ENCODE measurements at places on chromosomes 6 and 20.

- no peak overlapping the region for H3K4me3 ChIP-seq
- H3K36me3 ChIP-seq: peaks cover 8% of the 10 kb centered on the region
- no peaks in the 10 kb centered on the region for H3K4me1 ChIP-seq
- no peaks in the 10 kb centered on the region for H3K27me3 ChIP-seq
- DNase-seq: no peak
Measured at GRCh38 chr6:87482366-87482765, 9.6 kb downstream of the SLC35A1 start.

DNA sequence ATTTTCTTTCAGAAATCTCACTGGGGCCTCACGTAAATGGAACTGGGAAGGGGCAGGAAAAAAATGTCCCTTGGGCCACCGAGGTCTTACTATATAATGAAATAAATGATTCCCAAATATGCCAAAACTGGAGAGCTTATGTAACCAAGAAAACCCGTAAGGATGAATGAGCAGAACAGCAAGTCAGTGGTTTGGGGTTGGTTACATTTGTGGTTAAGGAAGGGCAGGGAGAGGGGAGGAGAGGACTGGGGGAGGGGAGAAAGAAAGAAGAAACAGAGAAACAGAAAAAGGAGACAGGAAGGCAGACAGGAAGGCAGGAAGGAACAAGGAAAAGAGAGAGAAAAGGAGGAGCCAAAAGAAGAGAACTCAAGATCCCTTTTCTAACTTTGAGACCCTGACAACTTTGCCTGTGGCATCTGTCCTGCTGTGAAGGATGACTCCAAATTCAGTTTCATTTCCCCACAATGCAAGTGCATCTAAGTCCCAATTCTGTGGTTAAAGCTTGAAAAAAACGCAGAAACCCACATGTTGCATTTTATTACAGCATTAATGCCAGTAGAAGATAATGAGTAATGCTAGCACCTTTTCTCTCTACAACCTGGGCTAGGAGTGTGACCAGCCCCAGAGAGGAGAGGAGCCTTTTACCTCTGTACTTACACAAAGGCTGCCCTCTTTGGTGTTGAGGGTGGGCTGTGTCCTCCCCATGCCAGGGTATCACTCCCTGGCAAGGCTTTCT is 10.8 kb upstream of the ARMC2 start:
- H3K36me3 ChIP-seq: no peaks in the 10 kb centered on the region
- H3K27ac ChIP-seq: no peak overlapping the region

GRCh38 chr6:16854986-16855385 is 93.7 kb upstream of the ATXN1 start:
- H3K27me3 ChIP-seq: peaks cover 6% of the 10 kb centered on the region
- no peaks in the 10 kb centered on the region for H3K4me1 ChIP-seq
- no peak overlapping the region for H3K4me3 ChIP-seq
- no peak overlapping the region for H3K27ac ChIP-seq
- no peaks in the 10 kb centered on the region for H3K36me3 ChIP-seq

- H3K4me1 ChIP-seq: no peaks in the 10 kb centered on the region
- no peak for DNase-seq
- H3K27me3 ChIP-seq: no peaks in the 10 kb centered on the region
- no peaks in the 10 kb centered on the region for H3K36me3 ChIP-seq
- H3K27ac ChIP-seq: no peak overlapping the region
Measured at GRCh38 chr6:17966451-17966850, 21.0 kb downstream of the KIF13A start.

- no peak overlapping the region for H3K27ac ChIP-seq
- no peaks in the 10 kb centered on the region for H3K36me3 ChIP-seq
- no peaks in the 10 kb centered on the region for H3K4me1 ChIP-seq
Measured at GRCh38 chr20:47927385-47927851, 142.1 kb upstream of the SULF2 start.

DNA sequence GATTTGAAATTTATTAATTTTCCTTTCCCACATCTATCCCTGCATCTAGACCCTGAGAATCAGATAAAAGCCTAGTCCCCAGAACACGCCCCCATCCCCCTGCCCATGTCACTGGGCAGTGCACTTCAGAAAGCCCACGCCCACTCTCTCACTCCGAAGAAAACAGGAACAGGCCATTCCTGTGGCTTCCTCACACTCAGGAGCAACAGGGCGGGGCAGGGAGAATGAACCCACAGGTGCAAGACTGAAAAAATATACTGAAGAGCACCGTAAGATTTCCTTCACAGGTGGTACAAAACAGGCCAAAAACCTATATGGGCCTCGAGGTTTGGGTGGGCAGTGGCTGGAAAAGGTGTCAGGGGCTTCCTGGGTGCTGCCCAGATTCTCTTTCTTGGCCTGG is 3.4 kb downstream of the OXT start:
- peaks cover 6% of the 10 kb centered on the region for H3K27me3 ChIP-seq
- DNase-seq: no peak
- H3K36me3 ChIP-seq: no peaks in the 10 kb centered on the region
- no peak overlapping the region for H3K27ac ChIP-seq
- H3K4me1 ChIP-seq: peaks cover 19% of the 10 kb centered on the region

- H3K27me3 ChIP-seq: no peaks in the 10 kb centered on the region
- H3K4me1 ChIP-seq: no peaks in the 10 kb centered on the region
- no peak overlapping the region for H3K27ac ChIP-seq
- no peak overlapping the region for H3K4me3 ChIP-seq
Measured at GRCh38 chr6:154887051-154887450, 108.1 kb upstream of the TIAM2 start.

GRCh38 chr6:134177236-134177635 is 124.8 kb upstream of the SLC2A12 start:
- no peak overlapping the region for H3K4me3 ChIP-seq
- peaks cover 29% of the 10 kb centered on the region for H3K4me1 ChIP-seq
- no peaks in the 10 kb centered on the region for H3K36me3 ChIP-seq
- DNase-seq: peak; percentile 34
- H3K27ac ChIP-seq: no peak overlapping the region

GRCh38 chr6:35328108-35328723 is 14.1 kb upstream of the PPARD start:
- peaks cover 11% of the 10 kb centered on the region for H3K4me1 ChIP-seq
- H3K27me3 ChIP-seq: no peaks in the 10 kb centered on the region
- peaks cover 9% of the 10 kb centered on the region for H3K36me3 ChIP-seq
- H3K4me3 ChIP-seq: no peak overlapping the region
- no peak for DNase-seq

DNA sequence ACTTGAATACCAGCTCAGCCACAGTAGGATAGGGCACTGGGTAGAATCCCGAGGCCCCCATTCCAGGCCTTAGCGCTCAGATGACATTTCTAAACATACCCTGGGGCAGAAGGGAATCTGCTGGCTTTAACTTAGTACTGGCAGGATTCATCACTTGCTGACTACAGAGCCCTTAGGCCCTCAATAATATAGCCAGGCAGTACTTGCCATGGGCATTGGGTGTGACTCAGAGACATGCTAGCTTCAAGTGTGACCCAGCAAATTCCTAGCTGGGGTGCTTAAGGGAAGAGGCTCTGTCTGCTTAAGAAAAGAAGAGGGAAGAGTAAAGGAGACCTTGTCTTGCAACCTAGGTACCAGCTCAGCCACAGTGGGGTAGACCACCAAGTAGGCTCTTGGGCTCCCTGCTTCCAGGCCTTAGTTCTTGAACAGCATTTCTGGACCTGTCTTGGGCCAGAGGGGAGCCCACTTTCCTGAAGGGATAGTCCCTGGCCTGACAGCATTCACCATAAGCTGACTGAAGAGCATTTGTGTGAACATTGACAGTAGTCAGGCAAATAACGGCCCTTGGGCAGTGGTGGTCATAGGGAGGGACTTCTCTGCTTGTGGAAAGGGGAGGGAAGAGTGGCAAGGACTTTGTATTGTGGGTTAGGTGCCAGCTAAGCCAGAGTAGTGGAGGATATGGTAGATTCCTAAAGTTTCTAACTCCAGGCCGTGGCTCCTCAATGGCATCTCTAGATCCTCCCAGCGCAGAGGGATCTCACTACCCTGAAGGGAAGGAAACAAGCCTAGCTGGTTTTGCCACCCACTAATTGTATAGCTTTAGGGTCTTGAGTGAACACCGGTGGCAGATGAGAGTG is 48.5 kb upstream of the HACE1 start:
- no peak overlapping the region for H3K27ac ChIP-seq
- no peaks in the 10 kb centered on the region for H3K4me1 ChIP-seq
- H3K27me3 ChIP-seq: no peaks in the 10 kb centered on the region

DNA sequence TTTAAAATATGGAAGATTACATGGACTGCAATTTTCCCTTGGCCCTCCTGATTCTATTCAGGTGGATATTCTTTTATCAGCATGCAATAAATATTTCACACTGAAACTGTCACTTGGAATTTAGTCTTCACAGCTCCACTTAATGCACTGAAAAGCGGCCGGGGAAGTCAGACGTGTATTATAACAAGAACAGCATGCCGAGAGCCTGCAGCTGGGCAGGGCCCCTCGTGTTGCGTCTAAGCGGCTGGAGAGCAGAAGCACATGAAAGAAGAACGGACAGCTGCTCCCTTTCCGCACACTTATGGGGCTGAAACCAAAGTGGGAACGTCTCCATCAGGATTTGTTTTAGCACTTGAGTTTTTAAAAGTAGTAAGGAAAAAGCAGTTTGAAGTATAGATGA is 57.2 kb downstream of the LYRM4 start:
- no peaks in the 10 kb centered on the region for H3K4me1 ChIP-seq
- no peak for DNase-seq
- H3K36me3 ChIP-seq: no peaks in the 10 kb centered on the region
- no peak overlapping the region for H3K27ac ChIP-seq
- no peak overlapping the region for H3K4me3 ChIP-seq

DNA sequence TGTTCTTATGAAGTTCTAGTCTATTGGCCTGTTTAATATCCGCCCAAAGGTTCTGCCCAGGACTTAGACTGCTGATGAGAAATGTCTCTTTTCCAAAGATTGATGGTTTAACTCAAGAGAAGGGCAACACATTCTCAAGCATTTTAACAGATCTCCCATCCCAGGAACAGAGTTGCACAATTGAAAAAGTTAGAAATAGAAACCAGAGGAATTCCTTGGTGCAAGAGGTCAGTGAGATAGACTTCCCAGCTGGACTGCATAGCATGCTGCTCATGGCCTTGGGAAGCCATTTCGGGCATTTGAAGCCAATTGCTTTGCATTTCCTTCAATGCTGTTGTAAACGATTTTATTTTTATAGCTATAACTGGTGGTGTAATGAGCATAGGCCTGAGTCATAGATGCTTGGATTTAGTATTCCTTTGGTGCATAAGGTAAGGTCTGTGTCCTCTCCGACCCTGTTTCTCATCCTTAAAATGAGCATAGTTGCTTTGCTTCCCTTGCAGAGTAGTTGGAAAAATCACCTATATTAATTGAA is 292.2 kb upstream of the JAG1 start:
- no peak overlapping the region for H3K27ac ChIP-seq
- no peak overlapping the region for H3K4me3 ChIP-seq
- no peaks in the 10 kb centered on the region for H3K36me3 ChIP-seq
- no peaks in the 10 kb centered on the region for H3K27me3 ChIP-seq
- no peaks in the 10 kb centered on the region for H3K4me1 ChIP-seq

DNA sequence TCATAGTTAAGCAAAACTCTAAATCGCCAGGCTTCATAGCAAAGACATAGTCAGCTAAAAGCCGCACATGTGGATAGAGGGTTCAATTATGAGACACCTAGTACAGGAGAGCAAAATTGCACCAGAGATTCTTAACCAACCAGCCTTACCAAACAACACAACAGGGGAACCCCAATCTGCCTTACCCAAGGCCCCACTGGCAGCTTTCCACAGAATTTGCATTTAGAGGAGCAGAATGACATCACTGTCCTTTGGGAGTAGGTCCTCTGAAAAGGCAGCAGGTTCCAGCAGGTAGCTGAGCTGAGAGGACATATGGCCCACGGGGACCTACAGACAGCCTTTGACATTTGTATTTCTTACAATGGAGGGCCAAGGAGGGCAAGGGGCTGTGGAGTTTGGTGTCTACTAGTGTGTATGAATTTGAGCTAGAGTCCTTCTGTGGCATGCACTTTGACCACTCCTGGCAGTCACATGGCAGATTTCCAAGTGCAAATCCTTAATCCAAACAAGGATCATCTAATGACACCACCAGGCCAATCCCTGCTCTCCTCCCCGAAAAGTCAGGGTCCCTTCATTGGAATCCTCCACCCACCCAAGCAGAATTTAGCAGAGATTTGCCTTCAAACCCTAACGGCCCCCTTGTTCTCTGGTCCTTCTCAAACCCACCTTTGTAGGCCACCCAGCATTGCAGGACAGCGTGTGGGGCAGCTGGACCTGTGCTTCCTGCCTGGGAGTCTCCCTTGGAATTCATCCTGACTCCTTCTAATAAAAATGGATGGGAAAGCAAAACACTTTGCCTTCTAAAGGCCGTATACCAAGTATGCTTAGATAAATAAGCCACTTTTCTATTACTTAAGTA is 171.2 kb upstream of the SUPT3H start:
- no peaks in the 10 kb centered on the region for H3K27me3 ChIP-seq
- no peak overlapping the region for H3K27ac ChIP-seq
- peaks cover 10% of the 10 kb centered on the region for H3K4me1 ChIP-seq
- no peaks in the 10 kb centered on the region for H3K36me3 ChIP-seq
- no peak overlapping the region for H3K4me3 ChIP-seq

DNA sequence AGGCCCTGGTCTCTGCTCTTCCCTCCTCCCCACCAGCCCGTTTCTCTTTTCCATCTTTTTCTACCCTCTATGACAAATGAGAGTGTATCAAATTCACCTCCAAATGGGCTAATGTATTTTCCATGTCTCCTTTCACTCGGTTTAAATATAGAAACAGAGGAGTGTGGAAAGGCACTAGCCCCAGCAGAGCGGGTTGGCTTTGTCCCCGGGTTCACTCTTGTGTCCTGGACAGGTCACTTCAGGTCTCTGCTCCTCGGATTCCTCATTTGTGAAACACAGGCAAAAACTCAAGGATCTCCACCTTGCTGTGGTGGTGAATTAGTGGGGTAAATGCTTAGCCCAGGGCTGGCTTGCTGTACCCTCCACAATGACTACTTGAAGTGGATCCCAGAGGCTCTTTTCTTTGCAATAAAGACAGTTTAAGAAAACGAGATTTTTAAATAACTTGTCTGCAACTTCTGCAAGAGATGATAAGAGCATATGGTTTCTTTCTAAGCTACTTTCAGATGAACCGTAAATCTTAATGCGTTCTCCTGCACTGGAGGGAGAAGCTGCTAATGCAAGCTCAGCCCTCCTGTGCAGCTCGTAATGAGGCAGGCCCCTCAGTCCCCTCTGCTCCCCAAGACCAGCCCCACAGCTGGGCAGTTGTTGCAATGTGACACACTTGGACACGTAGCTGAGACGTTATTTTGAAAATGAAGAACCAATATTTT is 292.9 kb downstream of the THBS2 start:
- H3K27ac ChIP-seq: no peak overlapping the region
- H3K4me1 ChIP-seq: no peaks in the 10 kb centered on the region
- no peaks in the 10 kb centered on the region for H3K36me3 ChIP-seq
- DNase-seq: no peak
- H3K4me3 ChIP-seq: no peak overlapping the region

GRCh38 chr20:9202420-9203080 is 133.7 kb downstream of the PLCB4 start:
- DNase-seq: no peak
- no peaks in the 10 kb centered on the region for H3K4me1 ChIP-seq
- H3K36me3 ChIP-seq: no peaks in the 10 kb centered on the region
- no peak overlapping the region for H3K27ac ChIP-seq
- no peak overlapping the region for H3K4me3 ChIP-seq

GRCh38 chr6:168058691-168059551 is 20.1 kb downstream of the FRMD1 start:
- no peak overlapping the region for H3K27ac ChIP-seq
- H3K36me3 ChIP-seq: no peaks in the 10 kb centered on the region

Measured in B cell (primary cell).